Daoy (cell line): ENCODE measurements at places on chromosomes 16 and 17. TPM values are rescaled to one million over a fixed set of nuclear protein-coding genes. Genes with fewer than 3 reads are reported as not detected.
A peak's percentile ranks its signal among the peaks of the same experiment; 100 is the strongest.

DNA sequence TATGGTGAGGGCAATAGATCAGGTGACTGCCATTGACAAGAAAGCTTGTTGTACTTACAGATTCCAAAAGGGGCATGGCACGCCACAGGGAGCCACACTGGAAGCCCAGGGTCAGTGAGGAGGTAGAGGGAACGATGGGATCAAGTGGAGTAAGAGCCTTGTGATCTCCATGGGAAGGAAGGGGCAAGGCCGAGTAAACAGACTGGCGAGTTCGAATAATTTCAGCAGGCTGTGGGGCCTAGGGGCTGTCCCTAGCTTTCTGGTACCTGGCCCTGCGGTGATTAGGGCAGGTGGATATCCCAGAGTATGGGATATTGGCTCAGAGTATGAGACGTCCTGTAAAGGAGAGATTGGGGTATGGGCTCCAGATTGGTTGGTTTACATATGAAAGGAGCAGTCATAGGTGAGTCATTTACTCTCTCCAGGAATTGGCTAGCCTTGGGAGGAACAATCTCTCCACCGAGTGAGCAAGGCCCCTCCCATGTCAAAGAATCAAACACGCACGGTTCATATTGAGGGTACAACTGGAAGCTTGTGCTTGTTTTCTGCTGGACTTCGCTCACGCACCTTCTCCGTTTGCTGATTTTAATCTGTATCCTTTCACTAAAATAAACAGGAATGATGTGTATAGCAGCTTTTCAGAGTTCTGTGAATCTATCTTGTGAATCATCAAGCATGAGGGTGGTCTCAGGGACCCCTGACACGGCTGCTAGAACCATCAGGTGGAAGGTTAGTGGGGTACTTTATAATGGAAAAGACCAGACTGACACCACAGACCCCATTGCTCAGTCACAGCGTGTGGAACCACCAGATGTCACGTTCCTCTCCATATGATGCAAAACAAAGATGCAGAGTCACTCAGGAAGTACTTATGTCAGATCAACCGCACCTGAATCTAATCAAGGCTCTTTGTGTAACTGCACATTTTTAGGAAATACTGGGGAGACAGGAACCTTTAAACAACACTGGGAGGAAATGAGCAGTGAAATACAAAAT, 27.9 kb downstream of the GABARAPL2 start:
- DNase-seq = peak; percentile 76

DNA sequence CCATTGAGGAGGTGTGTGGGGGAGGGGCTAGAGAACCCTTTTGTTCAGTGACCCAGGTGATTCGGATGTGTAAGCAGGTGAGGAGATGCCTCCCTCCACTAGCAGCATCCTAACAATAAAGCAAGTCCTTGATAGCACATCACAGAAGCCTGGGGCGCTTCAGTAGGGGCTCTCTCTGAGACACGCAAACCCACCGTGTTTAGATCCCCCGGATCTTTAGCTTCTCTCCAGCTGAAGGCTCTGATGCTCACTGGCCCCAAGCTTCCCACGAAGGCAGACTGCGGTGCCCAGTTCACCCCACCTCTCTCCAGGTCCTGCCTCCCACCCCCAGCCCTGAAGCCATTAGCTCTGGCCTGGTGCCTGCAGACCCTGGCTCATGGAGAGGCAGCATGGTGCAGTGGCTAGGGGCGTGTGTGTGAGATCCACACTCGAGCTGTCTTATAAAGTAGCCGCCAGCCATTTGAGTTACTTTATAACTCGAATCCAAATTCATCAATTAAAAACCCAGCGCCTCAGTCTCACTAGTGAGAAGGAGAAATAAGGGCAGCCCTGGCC, 204.7 kb upstream of the TNRC6C start:
- DNase-seq = no peak

The NOD2 gene
- total RNA-seq = 0.06 and 0.30 TPM in 2 replicates

GRCh38 chr16:3171855-3172593, 16.0 kb upstream of the OR1F1 start:
- peak; percentile 93 for DNase-seq

The FBXW10B gene
- 4.2 and 4.9 TPM in 2 replicates for total RNA-seq
